GDM1 (cell line): ENCODE measurements at places on chromosomes 11 and 22.

DNA sequence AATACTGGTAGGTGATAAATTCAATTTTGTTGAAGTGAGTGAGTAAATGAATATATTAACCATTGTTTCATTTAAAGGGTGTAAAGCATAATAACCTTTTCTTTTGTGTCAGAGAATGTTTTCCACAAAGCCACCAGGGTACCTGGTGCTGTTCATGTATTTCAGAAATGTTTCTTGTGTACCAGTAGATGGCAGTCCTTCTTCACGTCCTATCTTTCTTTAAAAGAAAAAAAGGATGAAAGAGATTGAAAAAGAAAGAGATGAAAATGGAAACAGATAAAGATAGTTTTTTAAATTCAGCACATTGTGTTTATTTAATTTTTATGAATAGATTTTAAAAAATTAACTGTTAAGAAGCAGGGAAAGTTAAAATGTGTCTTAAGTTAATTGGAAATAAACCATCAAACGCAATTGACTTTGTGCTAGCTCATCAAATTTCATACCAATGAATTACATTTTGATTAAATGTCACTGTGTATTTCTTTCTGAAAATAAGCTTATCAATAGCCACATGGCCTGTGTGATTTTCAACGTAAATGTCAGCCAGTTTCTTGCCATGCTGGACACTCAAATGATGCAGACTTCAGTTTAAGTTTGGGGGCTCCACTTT is 65.5 kb upstream of the CHORDC1 start:
- DNase-seq = no peak

GRCh38 chr11:91293119-91293518 is 931.5 kb upstream of the FAT3 start:
- DNase-seq = no peak

DNA sequence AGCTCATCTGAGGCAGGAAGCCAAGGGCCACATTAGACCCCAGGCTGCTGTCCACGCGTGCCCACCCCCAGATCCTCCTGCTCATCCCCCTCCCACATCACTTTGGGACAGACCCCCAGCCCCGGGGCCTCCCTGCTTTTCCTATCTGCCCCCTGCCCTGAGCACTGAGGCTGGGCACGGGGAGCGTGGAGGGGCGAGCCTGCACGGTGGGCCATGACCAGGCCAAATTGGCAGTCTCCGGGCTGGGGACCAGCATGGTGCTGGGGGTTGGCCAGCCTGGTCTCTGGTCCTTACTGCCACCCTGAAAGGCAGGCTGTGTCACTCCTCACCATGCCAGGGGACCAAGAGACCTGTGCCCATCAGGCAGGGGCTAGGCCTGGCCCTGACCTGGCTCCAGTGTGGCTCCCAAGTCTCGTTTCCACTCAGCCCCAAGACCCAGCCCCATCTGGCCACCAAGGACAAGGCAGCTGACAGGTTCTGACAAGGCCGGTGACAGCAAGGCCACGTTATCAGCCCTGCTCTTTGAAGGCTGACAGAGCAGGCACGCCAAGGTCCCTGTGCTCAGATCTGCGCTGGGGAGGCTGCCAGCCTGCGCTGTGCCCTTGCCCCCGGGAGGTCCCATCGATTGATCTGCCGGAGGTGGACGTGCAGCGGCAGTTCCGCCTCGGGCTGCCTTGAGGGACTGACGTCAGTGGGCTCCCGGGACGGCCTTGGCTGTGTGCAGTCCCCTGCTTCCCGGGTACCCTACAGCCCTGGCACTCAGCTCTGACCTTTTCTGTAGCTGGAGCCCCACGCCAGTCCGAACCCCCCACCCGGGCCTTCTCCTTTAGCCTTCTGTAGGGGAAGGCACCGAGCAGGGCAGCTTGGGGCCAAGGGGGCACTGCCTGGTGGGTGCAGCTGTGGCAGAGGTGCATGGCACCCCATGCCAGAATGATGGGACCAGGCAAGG is 3.6 kb downstream of the TNNI2 start:
- no peak for DNase-seq

- DNase-seq = no peak
Measured at GRCh38 chr11:57353036-57353435, 14.9 kb downstream of the P2RX3 start.

DNA sequence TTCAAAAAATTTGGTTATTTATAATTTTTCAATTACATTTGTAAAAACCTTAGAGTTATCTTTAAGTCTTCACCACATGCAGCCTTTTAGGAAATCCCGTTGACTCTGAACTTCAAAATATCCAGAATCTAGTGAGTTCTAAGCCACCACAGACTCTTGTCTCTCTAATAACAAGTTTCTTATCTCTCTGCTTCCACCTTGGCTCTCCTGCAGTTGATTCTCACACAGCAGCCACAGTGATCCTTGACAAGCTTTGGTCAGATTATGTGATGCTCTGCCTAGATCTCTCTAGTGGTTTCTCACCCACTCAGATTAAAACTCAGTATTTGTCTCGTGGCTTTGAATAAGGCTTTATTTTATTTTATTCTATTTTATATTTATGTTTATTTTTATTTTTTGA is 8.6 kb downstream of the HSD17B12 start:
- no peak for DNase-seq

GRCh38 chr11:59729834-59730233 is 16.2 kb upstream of the OR10V1 start:
- DNase-seq = no peak

GRCh38 chr22:44658311-44658953 is 43.6 kb upstream of the PRR5 start:
- DNase-seq = no peak

DNA sequence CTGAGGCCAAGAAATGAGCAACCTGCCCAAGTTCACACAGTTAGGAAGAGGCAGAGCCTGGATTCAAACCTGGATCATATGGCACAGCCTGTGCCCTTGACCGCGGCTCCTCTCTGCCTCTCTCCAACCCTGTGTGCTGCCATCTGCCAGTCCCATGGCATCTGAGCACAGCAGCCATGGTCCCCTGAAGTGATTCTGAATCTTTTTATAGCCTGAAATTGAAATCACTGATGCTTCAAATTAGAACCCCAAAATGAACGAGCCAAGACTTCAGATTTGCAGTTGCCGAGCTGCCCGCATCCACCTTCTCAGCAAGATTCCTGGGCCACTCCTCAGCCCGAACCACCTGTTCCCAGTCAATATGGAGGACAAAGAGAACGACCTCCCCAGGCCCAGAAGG is 252.7 kb downstream of the CTTN start:
- no peak for DNase-seq

DNA sequence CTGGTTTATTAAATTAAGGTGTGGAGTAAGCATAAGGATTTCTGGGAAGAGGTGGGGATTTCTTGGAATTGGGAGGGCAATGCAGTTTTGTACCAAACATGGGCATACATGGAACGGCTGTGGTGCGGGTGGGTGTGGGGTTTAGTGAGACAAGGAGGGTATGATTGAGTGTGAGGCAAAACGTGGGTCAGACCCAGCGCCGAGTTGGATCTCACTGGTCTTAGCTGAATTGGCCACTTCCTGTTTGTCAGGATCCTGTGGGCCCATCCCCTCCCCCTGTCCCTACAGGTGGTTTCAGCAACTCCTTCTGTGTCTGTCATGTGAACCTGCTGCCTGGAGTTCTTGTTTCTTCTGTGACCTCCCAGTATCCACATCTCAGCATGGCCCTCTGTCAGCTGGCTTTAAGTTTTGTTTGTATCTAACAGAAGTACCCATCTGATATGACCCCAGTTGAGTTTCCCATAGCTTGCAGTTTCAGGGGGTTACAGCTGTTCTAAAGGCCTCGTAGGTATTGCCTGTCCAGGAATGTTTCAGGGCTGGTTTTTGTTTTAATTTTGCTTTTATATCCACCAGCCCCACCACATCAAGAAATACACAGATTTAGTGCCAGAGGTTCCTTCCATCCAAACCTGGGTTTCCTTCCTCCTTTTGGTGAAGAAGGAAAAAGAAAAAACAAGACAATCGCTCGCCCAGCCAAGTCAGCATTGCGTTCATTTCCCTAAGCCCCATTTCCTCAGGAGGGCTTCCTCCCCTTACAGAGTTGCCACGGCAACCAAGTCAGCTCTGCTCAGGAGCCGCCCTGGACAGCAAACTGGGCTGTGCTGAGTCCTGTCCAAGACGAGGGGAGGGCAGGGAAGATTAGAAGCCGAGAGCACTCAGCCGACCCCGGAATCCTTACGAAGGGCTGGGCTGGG is 6.0 kb downstream of the APOL1 start:
- DNase-seq = no peak

DNA sequence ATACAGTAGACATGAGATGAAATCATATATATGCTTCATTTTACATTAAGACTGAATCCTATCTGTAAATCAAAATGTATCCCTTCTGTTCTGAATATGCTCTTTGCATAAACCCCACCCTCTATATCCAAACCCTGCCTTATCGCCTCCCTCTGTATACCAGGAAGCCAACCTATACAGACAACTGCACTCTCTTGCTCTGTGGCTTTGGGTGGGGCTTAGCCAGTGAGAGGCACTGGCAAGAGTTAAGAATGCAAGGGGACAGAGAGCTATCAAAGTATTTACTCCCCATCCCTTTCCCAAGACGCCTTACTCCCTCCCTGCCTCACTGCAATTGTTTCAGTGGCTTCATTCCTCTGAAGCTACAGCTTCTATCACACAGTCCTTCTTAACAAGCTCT is 309.8 kb downstream of the TTC28 start:
- no peak for DNase-seq
